ENCODE measurements at places on chromosomes 1 and 21.

DNA sequence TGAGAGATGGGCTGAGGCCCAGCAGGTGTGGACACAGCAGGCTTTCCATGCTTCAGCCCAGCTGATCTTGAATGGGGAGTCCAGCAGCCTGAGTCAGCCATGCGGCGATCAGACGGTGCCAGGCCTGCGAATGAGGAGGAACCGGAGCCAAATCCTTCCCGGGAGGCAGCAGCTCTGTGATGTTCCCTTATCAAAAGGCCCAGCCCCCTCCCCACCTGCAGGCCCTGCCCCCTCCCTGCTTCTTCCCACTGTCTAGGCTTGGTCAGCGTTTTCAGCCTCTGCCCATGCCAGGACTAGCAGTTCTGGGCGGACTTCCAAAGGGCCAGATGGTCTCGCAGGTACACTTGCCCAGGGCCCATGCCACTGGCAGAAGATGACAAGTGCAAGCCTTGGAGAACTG, 253.8 kb downstream of the KAZN start:
- no peak for DNase-seq

- DNase-seq: no peak
These were observed 39.1 kb upstream of the EFCAB14 start for GRCh38 chr1:46757956-46758528.

DNA sequence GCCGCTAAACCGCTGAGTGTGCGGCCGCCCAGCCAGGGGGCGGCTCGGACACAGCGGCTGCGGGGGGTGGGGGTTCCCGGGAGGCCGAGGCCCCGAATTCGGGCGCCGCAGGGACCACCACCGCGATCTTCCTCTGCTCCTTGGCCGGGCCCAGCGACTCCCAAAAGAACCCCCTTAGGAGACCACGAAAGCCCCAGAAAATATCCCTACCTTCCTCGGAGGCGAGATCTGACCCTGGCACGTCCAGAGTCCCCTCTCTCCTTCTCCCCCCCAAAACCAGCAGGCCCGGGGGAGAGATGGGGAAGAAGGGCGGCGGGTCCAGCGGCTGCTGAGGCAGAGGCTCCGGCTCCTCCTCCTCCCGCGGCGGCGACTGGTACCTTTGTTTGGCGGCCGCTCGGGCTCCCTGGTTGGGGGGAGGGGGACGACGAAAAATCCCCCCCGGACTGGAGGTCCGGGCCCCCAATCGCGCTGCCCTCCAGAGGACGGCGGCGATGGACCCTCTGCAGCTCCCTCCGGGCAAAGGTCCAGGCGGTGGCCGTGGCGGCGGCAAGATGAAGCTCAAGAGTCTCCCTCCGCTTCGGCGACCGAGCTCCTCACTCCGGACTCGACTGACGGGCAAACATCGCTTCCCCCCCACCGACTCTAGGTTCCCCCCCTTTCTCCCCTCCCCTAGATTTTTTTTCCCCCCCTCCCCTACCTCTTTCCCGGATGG, at the start of gene ARID4B:
TSS of gene ARID4B (minus strand) at position 621 of the 712 bp plus-strand sequence. CDS start 1,260 bp downstream, outside the sequence.
- DNase-seq: no peak

GRCh38 chr1:204858363-204858821, 12.3 kb upstream of the NFASC start:
- no peak for DNase-seq

DNA sequence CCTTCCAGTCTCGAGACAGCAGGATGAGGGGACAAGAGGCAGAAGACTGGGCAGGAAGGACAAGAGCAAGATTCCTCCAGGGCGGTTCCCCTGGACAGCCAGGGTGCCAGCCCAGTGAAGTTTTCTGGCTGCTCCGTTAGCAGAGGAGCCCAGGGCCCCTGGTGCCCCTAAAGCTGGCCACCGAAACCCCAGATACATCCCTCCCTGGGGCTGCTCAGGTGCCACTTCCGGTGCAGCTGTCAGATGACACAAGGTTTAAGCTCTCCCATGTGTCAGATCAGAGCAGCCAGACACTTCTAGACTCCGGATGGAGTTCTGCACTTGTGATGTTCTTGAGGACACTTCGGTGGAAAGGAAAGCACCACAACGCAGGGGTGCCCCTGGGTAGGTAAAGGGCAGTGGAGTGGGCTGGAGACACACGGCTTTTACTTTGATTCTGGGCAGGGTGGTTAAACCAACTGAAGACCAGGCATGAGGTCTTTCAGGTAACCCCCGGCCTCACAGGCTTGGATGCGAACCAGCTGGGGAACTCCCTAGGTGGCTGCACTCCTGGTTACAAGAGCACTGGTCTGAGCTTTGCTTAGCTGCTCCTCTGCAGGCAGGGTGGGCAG, 85.7 kb downstream of the ITPKB start:
- no peak for DNase-seq

DNA sequence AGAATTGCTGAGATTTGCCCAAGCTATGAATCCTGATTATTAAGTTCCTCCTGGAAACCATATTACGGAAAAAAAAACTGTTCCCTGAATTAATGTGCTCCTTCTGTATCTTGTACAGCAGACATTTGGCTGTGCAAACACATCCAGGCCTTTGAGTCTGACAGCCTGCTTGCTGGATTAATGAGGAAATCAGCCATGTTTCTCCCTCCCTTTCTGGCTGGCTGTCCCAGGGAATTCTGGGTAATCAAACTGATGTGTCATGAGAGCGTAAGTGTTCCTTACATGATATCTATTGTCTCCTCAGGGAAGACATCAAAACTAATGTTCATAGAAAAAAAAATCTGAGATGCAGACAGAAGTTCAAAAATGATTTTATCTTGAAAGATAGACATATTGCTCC, 18.8 kb downstream of the PGBD5 start:
- no peak for DNase-seq

- no peak for DNase-seq
These were observed 1.0 kb downstream of the SLC35D1 start for GRCh38 chr1:67052741-67053534.

- DNase-seq: no peak
These were observed 32.7 kb upstream of the ZNF326 start for GRCh38 chr1:89962024-89962741.

DNA sequence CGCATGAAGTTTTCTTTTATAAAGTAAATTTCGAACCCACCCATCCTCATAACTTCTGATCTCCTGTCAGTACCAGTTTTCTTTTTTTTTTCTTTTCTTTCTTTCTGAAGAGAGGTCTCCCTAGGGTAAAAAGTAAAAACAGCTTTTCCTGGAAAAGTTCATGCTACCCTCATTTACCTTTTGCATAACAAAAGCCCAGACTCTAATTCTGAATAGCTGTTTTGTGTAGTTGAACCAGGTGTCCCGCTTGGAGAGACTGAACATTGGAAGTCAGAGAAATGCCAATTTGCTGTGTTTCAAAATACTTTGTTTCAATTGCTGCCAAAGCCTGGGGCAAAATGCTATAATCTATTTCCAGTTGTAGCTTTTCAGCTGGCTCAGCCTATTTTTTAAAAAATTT, 113.7 kb upstream of the RUNX1 start:
- no peak for DNase-seq

GRCh38 chr1:200954434-200954833, 59.7 kb downstream of the INAVA start:
- no peak for DNase-seq

DNA sequence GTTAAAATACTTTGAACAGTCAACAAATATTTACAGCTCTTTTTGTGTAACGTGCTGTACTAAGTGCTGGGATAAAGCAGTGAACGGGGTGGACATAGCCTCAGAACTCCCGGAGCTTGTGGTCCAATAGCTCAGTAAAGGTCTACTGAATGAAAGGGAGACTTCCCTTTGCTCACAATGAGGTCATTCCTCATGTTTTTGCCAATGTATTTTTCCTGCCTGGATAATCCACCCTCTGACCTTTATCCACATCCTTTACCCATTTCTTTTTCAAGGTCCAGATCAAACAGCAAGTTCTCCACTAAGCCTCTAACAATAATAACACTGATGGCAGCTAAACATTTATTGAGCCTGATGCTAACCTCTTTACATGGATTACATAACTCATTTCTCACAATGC, 55.9 kb downstream of the LEPR start:
- DNase-seq: no peak

- DNase-seq: no peak
These were observed 252.4 kb upstream of the DUSP10 start for GRCh38 chr1:221994274-221994698.

- no peak for DNase-seq
These were observed 130.2 kb downstream of the TPR start for GRCh38 chr1:186244825-186245224.

DNA sequence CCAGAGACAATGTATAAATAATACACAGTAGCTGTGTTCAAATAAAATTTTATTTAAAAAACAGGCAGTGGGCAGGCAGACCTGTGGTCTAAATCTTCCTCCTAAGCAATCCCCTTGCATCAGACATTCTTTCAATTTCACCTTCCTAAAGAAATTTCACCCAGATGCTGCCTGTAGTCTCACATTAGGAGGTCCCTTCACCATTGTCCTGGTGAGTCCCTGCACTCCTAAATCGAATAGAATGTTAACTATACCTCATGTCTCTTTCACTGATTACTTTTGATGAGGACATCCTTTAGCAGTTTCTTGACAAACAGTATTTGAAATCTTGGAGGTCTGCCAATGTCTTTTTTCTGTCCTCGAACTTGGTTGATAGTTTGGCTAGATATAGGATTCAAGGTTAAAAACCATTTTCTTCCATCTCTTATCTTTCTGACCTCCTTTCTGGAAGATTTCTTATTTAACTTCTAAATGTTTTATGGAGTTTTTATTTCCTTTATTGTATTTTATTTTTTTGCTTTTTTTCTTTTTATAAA, 77.5 kb downstream of the LPGAT1 start:
- no peak for DNase-seq

DNA sequence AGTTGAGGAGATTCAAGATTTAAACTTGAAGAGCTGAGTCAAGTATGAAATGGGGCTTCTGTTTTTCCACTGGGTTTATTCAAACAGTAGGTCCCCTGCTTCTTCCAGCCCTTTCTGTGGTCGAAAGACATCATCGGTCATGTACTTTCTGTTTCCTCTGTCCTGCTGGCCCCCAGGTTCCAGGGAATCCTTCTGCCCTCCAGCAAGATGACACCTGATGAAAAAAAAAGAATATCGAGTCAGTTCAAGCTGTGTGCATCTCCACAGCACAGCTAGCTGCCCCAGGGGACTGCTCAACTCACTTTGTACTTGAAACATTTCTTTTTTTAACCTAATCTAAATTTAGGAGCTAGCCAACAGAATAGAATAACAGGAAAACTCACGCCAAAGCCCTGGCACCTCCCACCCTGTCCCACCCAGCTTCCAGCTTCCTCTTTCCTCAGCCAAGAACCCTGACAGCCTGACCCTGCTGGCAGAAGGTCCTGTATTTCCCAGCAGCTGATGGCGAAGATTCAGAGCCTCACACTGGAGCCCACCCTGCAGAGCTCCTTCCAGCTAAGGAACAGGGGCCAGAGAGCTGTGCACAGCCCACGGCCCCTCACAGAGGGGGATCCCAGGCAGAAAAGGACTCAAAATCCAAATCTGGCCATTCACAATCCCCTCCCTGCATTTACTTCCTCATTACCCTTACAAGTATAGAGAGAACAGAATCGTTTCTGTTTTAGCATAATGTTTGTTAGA, 176.5 kb downstream of the PSMG1 start:
- no peak for DNase-seq

- DNase-seq: no peak
These were observed 40.0 kb downstream of the LTN1 start for GRCh38 chr21:28952686-28953085.

DNA sequence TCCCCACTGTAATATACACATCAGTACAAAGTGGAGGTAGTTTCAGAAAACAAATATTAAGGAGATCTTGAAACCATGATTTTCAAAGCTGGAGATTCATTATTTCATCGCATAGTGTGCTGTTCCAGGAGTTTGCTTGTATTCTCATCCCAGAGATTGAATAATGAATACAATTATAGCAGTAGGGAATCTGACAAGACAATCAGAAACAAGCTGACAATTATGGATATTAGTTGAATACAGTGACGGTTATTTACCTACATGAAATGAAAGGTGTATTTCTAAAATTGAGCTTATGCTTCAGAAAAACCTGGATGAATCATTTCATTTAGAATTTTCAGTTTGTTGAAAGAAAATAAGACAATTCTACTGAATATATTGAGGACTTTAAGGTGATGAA, 2119.0 kb downstream of the MRPL39 start:
- no peak for DNase-seq

GRCh38 chr21:46152927-46153246, 2.5 kb downstream of the FTCD start:
- DNase-seq: no peak

GRCh38 chr1:181972256-181972655, 89.3 kb downstream of the ZNF648 start:
- no peak for DNase-seq

DNA sequence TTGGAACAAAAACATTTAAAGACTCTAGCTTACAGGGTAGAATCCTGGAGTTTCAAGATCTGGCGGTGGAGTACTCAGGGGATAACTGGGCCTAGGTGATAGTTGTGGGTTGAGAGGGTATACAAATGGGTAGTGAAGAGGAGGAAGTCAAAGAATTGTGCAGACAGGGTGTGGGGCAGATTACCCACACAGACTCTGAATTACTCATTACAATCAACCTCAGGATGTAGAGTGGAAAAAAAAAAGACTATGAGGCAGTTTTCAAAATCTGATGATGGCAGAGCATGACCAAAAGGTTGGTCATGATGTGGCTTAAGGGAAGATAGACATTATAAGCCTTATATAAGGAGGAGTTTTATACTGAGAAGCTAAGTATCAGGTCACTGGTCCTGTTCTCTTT, 44.1 kb upstream of the GLIS1 start:
- DNase-seq: no peak

DNA sequence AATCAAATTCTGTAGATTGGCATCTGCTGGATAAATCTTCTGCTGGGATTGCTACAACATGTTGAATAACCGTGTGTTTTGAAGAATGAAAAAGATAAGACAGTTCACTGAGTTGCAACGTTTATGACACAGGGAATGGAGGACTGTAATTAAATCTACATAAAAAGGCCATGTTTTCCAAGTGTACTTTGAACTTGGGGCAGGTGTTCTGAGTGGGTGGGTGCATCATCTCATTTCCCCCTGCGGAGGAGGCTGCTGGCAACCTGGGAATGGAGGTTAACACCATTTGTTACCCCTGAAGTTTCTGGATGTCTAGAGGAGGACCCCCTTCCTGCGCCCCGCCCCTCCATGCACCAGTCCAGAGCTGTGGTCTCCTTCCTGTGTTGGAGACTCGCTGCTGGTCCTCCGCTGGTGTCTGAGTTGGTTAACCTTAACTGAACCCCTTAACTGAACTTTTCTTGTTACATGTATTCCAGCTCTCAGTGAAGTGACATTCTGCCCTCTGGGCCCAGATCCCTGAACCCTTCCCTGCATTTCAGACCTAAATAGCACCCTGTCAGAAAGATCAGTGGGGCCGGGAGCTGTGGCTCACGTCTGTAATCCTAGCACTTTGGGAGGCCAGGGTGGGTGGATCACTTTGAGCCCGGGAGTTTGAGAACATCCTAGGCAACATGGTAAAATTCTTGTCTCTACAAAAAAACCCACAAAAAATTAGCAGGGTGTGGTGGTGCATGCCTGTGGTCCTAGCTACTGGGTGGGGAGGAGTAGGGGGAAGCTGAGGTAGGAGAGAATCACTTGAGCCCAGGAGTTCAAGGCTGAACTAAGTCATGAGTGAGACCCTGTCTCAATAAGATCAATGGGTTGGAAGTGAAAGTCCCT, 31.8 kb downstream of the UCK2 start:
- DNase-seq: no peak

GRCh38 chr1:231990388-231990787, 363.8 kb downstream of the DISC1 start:
- no peak for DNase-seq

GRCh38 chr1:61237659-61238358, 155.4 kb downstream of the NFIA start:
- DNase-seq: no peak

- DNase-seq: no peak
These were observed 559.8 kb downstream of the LMO4 start for GRCh38 chr1:87888446-87888845.

GRCh38 chr1:1058921-1059493, 15.1 kb downstream of the RNF223 start:
- DNase-seq: no peak
